ENCODE measurements at places on chromosomes 5 and 9.

DNA sequence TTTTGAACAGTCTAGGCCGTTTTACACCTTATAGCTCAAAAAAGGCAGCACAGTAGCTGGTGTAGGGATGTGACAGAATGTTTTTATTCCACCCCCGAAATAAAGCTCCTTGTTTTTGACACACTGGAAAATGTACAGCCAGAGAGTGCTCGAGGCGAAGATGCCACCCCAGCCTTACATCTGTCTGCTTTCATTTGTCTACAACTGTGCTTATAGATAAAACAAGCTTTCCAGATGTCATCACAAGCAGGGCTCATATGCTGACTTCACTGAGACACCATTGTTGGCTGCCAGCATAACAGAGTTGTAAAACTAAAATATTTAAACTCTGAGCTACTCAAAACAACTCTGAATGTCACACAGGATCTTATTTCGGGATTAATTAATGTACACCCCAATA, 386.3 kb downstream of the BNC2 start:
- DNase-seq: no peak

DNA sequence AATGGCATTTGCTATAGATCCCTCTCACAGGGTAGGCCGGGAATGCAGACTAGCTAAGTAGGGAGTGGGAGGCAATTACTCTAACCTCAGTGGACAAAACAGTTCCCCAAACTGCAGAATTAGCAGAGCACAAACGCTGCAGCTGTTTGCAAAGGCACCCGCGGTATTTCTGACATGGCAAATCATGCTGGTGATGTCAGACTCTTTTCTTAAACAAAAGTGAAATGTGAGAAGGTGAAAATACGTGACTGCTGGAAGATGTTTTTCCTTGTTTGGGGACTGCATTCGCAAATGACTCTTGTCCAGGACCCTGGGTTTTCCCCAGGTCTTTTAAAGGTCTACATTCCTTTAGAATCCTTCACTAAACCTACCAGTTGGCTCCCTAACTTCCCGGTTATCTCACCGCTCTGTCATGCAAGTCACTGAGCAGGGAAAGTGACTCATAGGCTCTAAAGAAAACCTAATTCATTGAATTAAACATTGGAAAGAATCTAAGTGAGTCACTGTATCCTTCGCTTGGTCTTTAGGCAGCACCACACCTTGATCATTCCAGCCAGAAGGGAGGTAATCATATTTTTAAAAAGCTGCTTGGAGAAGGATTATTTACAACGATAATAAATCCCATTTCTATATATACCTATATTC, 91.5 kb upstream of the DNAH5 start:
- DNase-seq: peak; percentile 100

GRCh38 chr9:101727612-101728524, 10.6 kb downstream of the GRIN3A start:
- DNase-seq: peak; percentile 20

DNA sequence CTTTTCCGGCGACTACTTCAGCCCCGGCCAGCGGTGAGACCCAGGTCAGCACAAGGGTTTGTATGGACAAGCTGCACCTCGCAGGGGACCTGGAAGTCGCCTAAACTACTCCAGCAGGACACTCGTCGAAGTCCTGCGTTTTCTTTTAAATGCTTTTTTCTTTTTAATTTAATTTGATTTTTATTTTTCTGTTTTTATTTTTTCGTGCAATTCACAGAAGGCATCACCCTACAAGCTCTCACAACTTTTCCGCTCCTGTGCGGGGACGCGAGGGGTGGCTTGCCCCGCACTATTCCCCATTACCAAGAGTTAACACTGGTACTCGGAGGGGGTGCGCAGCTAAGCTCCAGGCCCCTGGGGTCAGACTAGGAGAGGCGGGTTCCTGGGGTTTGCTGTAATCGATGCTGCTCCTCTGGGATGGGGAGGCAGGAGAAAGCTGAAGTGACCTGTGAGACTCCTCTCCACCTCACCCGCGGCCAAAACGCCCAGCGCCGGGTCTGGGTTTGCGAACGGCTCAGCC, 1.3 kb downstream of the EDIL3 start:
- DNase-seq: no peak

DNA sequence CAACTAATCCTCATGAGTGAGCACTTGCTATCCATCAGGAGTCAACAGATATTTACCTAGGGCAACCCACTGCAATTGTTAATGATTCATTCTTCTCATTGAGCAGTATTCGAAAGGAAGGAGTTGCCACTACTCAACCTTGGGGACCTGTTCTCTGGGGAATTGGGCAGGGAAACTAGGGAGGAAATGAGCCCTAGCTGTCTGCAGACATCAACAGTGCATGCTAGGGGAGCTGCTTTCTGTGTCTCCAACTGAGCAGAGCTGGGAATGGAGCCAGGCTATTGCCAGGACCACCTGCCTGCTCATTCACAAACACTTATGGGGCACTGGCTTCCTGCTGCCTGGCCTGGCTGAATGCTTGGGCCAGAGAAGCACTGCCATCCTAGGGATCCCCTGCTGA, 183.4 kb downstream of the TMEM38B start:
- no peak for DNase-seq

GRCh38 chr9:82332774-82333152, 344.2 kb downstream of the SPATA31D1 start:
- no peak for DNase-seq

DNA sequence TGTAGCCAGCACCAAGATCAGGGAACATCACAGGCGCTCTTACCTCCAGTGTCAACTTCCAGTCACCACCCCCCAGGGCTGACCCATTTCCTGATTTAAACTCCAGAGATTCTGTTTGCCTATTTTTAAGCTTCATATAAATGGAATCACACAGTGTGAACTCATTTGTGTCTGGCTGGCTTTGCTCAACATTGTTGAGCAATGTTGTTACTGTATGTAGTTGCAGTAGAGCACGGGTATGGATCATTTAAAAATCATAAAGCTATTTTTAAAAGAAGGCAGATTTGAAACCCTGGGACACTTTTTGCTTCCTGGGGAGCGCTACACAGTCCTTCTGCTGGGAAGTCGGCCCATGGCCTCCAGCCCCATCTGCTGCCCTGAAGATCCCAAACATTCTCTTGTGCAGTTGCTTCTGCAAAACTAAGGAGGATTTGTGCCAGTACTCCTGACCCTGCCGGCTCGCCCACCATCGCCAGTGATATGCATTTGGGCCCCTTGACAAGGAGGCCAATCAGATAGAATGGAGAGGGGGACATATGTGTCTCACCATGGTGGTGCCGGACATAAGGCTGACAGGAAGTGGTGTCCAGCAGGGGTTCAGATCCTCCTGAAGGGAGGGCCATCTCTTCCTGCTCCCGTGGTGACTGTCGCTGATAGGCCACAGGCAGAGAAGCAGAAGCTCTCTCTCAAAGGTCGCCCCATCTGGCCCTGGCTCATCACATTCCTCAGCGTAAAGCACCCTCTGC, 13.3 kb downstream of the DCANP1 start:
- no peak for DNase-seq

DNA sequence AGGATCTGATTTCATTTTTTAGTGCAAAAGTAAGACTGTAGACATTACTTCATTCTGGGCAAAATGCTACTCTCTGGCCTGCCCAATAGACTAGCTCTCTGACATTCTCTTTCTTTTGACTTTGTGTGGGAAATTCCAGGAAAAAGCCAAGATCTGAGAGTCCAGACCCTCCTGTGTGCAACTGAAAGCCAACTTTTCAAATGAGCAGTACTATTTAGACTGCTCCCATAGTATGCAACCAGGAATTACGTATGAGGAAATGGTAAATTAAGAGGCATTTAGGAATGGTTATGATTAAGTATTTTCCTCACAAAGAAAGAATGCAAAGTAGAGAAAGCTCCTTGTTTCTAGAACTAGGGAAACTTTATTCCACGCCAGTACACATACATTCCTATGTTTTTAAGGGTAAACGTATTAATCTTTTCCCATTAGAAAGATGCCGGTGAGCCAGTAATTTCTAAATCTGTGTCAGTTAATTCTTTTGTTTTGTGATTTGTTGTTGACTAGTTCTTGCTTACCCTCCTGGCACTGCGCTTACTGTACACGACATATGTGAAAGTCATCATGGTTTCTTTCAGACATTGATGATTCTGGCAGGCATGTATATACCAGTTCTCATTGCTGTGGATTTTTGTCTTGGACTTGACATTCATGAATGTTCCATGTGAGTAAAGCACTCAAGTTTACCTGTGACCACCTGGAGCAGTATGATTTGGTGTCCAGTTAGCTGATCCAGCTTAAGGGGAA, 56.0 kb downstream of the AOPEP start:
- no peak for DNase-seq

GRCh38 chr5:64513492-64513891, 7.7 kb downstream of the RGS7BP start:
- no peak for DNase-seq

- peak; percentile 14 for DNase-seq
Observed at GRCh38 chr5:36202521-36202961, 39.2 kb downstream of the NADK2 start.

- DNase-seq: no peak
Observed at GRCh38 chr5:18732556-18733479, 1098.6 kb downstream of the TAF11L14 start.

- DNase-seq: no peak
Observed at GRCh38 chr9:125747053-125747764, at the start of gene PBX3. Gene PBX3 (plus strand): TSS chr9:125747373.

DNA sequence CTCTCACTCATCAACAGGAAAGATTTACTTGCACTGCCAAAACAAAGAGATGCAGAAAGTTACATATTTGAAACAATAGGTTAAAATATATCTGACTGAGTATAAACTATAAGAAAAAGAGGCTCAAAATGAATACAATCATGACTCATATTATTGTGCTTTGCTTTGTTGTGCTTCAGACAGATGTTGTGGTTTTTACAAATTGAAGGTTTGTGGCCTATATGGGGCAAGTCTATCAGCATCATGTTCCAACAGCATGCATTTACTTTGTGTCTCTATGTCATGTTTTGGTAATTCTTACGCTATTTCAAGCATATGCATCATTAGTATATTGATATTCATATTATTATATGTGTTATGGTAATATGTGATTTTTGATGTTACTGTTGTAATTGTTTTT, 330.0 kb downstream of the PRR16 start:
- peak; percentile 29 for DNase-seq

- peak; percentile 23 for DNase-seq
Observed at GRCh38 chr9:99822806-99823591, 1.3 kb downstream of the NR4A3 start.

DNA sequence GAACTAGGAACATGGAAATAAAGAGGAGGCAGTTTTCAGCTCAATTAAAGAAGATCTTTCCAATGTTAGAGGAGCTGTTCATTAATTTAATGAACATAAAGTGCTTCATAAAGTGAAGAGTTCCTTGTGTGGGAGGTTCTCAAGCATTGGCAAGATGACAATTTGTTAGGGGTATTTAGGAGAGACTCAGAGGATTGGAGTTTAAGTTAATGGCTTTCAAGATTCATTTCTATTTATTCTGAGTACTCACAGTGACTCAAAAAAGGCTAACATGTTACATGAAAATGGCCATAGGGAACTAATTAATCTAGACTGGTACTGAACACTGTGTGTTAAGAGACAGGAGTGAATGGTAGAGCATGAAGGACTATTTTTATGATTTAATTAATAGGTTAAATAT, 55.4 kb upstream of the CDH12 start:
- no peak for DNase-seq

GRCh38 chr5:89065919-89066318, 182.9 kb upstream of the MEF2C start:
- no peak for DNase-seq

- DNase-seq: no peak
Observed at GRCh38 chr5:34755926-34756325, 83.0 kb upstream of the TTC23L start.

DNA sequence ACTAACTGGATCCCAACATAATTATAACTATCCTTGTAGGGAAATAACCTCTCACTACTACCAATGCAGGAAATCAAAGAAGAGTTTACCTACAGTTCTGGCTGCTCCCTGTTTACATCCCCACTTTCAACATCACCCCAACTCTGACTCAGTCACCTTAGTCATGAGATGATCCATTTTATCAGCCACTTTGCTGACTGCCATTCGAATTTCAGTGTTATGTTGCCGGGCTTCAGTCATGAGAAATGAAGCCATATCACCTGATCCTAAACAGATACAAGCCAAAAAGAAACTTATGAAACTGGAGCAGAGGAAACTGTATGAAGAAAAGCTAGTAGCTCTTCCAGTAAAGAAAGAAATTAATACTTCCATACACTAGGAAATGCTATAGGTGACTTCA, 33.7 kb downstream of the SLC31A2 start:
- DNase-seq: no peak

DNA sequence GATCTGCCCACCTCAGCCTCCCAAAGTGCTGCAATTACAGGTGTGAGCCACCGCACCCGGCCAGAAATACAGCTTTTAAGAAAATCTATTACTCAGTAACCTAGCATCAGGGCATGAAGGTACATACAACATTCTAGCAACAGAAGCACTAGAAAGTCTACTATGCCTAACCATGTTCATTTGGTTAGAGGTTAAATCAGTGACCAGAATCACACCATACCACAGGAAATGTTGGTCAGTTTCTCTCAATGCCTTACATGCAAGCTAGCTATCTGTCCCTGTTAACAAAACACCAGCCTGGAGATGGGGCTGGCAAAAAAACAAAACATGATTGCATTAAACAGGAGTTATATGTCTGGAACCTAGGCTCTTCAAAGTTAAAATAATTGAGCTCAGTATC, 104.1 kb downstream of the STRBP start:
- no peak for DNase-seq

GRCh38 chr5:10499066-10499465, 57.4 kb downstream of the ROPN1L start:
- DNase-seq: no peak

DNA sequence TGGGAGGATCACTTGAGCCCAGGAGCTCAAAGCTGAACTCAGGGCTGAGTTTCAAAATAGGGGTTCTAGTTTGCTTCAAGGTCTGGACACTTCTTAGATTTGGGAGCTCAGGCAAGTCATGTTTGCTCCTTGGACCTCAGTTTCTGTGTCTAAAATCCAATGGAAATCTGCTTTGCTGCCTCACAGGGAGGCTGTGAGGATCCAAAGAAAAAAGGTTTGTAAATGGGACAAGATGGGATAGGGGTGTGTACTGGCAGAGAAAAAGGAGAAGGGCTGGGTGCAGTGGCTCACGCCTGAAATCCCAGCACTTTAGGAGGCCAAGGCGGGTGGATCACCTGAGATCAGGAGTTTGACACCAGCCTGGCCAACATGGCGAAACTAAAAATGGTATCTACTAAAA, 39.6 kb upstream of the SH3PXD2B start:
- no peak for DNase-seq

DNA sequence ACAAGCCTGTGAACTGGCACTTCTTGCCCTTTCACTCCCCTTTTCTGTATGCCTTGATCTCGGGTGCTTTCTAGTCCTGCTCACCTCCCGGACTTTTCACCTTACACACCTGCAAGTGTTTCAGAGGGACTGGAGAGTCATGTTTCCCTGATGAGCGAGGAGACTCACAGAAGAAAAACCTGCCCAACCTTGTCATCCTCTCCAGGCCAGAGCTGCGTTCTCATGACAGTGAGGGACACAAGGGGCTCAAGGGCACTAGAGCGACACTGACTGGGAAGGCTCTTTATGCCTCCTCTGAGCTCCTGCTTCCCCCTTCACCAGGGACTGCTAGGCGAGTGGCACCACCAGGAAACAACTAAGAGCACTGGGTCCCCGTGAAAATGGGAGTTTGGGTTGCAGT, 376.9 kb upstream of the RPS23 start:
- DNase-seq: no peak

- DNase-seq: no peak
Observed at GRCh38 chr5:177427211-177427822, 841 bp downstream of the GRK6 start.

- peak; percentile 60 for DNase-seq
Observed at GRCh38 chr9:100595391-100596199, 17.7 kb downstream of the CAVIN4 start.

GRCh38 chr5:156051972-156052371, 275.0 kb upstream of the SGCD start:
- no peak for DNase-seq

Data from H4 (cell line).